ENCODE measurements at places on chromosomes 2 and 18.

DNA sequence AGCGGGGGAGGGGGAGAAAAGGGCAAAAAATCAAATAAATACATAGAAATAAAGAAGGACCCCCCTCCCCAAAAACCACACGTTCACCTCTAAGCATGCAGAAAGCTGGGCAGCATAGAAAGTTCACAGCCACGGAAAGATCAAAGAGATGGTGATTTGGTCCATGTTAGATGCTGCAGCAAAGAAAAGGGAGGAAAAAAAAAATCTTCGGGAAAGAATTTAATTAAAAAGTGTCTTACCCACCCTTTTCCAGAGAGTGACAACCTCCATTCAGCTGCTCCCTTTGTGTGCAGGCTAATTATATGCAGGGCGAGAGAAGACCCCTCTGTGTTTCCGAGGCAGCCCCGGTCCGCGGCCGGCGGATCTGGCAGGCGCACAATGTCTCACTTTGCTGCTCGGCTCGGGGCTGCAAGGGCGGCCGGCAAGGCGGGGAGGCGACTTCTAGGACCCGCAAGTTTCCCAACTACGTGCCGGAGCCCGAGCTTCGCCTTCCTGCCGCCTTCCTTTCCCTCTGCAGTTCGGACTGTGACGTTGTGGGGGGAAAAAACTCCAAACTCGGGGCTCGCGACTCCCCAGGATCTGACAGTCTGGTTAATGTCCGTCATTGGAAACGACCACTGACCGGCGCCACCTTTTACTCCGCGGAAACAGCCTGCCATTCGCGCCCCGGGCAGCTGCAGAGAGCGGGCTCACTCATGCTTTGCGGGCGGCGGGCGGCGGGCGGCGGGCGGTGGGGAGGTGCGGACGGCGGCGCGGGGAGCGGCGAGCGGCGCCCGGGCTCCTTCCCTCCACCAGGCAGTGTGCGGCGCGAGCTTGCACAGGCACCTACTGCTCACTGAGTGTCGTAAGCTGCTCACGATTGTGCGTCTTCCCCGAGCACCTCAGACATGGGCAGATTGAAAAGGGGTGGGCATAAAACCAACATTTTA lies at the start of gene LRRTM1:
TSS of gene LRRTM1 (minus strand) at position 844 of the 929 bp plus-strand sequence. CDS start 933 bp downstream, outside the sequence.
- DNase-seq, result no peak

- peak; percentile 1 for DNase-seq
These were observed 333.3 kb upstream of the ACVR2A start for GRCh38 chr2:147511491-147511948.

DNA sequence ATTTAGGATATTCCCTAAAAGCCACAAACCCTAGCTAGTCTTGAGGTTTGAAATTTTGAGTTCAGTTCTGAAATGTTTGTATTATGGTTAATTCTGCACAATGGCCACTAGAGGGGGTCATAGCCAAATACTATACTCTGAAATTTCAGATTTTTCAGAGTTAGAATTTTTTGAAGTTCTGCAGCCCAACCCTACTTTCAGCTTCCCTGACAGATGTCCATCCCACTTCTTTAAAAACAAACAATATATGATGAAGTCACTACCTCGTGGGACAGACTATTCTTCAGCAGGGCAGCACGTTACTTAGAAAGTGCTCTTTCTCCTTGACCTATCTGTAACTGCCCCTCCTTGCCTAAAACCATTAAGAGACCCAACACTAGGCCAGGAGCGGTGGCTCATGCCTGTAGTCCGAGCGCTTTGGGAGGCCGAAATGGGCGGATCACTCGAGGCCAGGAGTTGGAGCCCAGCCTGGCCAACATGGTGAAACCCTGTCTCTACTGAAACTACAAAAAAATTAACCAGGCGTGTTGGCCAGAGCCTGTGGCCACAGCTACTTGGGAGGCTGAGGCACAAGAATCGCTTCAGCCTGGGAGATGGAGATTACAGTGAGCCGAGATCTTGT lies 48.2 kb upstream of the PAPOLG start:
- DNase-seq, result no peak

- DNase-seq, result peak; percentile 63
These were observed 78.4 kb downstream of the TRIM43 start for GRCh38 chr2:95670167-95670566.

GRCh38 chr2:43018179-43019024 lies 208.0 kb downstream of the ZFP36L2 start:
- no peak for DNase-seq

- DNase-seq, result no peak
These were observed 13.1 kb downstream of the PIEZO2 start for GRCh38 chr18:11136241-11136640.

GRCh38 chr18:63949068-63949737 lies at the start of gene HMSD:
Gene HMSD, plus strand, starts transcription at chr18:63949301. Its CDS starts 4,155 bp downstream, at chr18:63953456.
- DNase-seq, result no peak

DNA sequence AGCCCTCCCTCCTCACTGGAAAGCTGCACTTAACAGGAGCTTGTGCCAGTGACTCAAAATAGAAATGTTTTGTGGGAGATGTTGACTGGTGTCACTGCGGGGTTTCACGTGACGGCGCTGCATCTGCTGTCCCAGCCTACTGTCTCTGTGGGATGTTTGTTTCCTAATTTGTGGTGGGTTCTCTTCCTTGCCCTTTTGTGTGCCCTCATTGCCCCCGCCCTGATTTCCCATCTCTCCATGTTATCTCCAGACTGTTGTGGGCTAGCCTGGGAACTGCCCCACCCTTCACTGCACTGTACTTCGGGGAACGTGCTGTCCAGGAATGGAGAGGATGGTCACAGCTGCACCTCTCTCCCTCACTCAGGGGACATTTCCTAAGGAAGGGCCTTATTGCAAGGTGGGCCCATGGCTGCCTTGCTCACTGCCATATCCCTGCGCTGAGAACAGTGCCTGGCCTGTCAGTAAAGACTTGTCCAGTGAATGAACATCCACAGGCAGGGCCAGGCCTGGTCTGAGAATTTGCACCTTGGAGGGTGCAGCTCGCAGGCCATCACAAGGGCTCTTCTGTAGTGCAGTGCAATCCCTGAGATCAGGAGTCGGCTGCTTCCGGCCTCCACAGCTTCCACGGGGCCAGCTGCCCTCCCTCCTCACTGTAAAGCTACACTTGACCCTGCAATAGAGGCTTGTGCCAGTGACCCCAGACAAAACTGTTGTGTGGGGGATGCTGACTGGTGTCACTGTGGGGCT lies 18.1 kb downstream of the ZAP70 start:
- DNase-seq, result no peak

GRCh38 chr2:117956036-117956796 lies 57.7 kb downstream of the CCDC93 start:
- DNase-seq, result no peak

- DNase-seq, result no peak
These were observed 53.2 kb downstream of the ITGA6 start for GRCh38 chr2:172480301-172481218.

GRCh38 chr2:162574615-162575452 lies 230.9 kb downstream of the GCA start:
- no peak for DNase-seq

DNA sequence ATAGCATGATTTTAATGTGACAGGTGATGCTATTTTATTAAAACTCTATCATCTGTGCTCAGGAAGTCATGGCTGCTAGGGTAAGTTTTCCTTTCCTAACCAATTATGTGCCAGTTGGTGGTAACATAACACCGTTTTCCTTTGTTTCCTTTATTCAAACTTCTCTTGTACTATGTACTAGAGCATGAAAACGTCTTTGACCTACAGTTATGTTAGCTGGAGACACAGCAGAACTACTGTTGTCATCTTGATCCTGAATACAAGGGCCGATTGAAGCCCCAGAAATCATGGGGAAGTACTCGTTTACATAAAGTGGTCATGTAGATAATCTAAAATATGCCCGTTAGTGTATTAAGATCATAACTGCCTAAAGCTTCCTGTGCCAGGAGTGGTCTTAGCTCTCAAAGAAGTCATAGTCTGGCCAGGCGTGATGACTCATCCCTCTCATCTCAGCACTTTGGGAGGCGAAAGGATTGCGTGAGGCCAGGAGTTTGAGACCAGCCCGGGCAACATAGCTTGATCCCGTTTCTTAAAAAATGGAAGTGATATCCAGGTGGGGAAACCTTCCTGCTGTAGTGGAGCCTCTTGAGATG lies 20.5 kb downstream of the NEDD4L start:
- DNase-seq, result no peak

DNA sequence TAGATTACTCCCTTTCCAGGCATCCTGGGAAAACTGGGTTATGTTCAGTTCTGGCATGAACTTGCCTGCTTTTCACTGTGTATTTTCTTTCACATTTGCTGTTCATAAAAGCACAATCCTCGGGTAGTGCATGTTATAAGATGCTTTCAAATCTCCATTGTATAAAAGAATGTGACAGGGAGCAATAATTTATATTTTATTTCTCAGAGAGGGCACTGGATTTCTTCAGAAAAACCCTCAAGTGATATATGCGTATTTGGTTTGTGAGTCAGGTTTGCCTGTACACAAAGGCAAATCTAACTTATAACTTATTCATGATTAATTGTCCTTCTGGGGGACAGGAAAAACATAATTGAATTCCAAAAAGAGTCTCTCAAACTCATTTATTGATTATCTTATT lies 440.7 kb upstream of the MMADHC start:
- DNase-seq, result no peak

DNA sequence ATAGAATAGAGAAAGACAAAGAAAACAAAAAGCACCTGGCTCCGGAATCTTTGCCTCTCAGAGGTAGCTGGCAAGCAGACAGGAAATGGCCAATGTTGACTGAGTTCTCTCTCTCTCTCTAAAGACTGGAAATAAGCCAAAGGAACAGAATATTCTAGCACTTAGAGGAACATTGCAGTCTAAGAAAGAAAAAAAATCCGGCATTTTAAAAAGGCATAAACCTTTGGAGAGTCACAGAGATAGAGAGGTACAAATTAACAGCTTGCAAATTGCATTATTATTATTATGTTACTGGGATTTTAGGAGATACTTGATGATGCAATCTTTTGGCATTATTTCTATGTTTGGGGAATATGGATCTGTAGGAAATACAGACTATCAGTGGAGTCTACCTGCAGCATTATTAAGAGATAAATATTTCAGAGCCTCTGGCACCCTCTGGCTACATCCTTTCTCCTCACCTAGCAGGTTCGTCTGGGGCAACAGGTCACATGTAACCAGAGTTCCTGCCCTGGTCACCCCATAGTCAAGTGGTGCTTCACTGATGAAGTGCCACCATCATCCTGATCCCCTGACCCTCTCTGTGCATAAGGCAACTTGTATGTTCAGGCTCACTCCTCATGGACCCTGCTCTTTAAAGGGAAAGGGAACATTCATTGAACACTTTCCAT lies 318.9 kb upstream of the ACVR2A start:
- DNase-seq, result no peak

- no peak for DNase-seq
These were observed 17.1 kb upstream of the CNDP1 start for GRCh38 chr18:74517236-74517630.

DNA sequence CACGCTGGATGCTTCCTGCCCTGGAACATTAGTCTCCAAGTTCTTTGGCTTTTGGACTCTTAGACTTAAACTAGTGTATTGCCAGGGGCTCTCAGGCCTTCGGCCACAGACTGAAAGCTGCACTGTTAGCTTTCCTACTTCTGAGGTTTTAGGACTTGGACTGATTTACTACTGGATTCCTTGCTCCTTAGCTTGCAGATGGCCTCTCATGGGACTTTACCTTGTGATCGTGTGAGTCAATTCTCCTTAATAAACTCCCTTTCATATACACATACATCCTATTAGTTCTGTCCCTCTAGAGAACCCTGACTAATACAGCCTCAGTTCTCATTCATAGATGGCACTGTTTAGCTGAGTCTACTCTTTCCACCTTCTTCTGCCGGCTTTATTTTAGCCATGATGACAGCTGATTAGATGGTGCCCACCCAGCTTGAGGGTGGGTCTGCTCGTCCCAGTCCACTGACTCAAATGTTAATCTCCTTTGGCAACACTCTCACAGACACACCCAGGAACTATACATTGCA lies 389.1 kb downstream of the NYAP2 start:
- no peak for DNase-seq

DNA sequence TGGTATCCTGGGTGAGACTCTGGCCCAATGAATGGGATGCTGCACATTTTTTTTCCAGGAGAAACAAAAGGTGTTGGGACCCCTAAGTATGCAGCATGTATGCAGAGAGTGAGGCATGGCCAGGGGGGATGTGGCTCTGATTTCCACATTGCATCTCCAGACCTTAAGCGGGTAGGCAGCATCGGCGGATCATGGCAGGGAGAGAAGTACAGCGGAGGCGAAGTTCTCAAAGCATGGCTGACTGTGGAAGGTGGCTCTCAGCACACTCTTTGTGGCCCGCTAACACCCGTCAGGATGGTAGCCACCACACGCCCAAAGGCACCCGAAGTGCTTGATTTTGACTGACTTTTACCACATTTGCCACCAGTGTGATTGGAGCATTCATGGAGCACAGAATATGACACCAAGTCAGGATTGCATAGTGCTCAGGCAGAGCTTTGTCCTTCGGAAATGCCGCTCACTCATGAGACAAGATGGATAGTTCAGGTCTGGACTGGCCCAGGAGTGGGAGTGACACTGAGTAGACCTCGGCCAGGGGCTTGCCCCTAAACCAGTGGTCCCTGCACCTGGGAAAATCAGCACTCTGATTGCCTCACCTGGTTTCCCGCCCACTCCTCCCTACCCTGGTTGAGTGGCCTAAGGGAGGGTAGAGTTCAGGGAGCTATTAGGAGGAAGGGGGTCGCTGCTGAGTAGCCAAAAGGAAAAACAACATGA lies 14.2 kb downstream of the INPP4A start:
- DNase-seq, result no peak

- peak; percentile 26 for DNase-seq
These were observed 869 bp downstream of the USP40 start for GRCh38 chr2:233565685-233566140.

DNA sequence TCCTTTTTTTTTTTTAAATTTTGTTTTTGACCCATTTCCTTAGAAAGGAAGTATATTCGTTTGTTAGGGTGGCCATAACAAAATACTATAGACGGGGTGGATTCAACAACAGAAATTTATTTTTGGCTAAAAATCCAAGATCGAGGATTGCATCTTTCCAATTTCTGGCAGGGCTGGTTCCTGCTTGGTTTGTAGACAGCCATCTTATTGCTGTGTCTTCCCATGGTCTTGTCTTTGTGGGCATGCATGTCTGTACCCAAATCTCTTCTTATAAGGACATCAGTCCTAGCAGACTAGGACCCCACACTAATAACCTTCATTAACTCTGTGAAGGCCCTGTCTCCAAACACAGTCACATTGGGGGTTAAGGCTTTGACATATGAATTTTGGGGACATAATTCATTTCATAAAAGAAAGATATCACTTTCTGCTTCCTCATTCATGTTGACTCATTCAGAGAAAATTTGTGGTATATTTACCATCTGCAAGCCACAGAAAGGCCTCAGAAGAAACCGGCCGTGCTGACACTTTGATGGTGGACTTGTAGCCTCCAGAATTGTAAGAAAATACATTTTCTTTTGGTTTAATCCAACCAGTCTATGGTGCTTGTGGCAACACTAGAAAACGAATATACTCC lies 262.1 kb downstream of the LPIN1 start:
- no peak for DNase-seq

- no peak for DNase-seq
These were observed 417.5 kb upstream of the HS6ST1 start for GRCh38 chr2:128736046-128736688.

GRCh38 chr2:118657466-118657865 lies 190.0 kb downstream of the EN1 start:
- DNase-seq, result no peak

Measured in BJ (cell line).